ENCODE measurements at places on chromosomes 5 and 9.
A peak's percentile ranks its signal among the peaks of the same experiment; 100 is the strongest.

DNA sequence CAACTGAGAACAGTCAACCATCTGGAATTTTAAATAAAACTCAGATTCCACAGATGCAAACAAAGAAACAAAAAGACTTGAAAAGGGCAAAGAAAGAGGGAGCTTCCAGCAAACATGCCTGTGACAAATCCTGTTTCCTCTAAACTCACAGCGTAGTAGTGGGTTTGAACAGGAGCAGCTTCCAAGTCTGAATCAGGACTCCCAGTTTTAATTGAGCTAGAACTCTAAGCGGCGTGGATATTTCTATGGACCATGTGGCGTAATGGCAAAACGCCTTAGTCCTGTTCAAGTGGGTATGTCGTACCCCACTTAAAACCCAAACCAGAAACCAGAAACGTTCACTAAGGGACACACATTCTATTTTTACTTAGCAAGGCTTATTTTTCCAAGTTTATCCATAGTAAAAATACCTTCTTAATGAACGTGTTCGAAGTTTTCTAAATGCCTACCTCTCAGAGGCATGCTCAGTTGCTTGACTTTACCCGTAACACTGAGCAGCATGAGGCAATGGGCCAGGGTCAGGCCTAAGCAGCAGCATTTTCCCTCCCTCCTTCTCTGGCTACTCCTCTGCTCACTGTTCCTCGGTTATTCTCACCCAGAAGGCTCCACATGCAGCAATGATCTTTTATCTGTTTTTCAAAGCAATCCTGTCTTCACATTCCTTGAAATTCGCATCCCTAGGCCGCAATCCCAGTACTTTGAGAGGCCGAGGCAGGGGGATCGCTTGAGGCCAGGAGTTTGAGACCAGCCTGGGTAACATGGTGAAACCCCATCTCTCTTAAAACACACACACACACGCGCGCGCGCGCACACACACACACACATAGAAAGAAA is 77.9 kb downstream of the FNBP1 start:
- DNase-seq: no peak

- peak; percentile 3 for DNase-seq
These were observed 19.3 kb downstream of the SLC6A7 start for GRCh38 chr5:150209099-150209635.

GRCh38 chr5:57824047-57824446 is 341.4 kb upstream of the ACTBL2 start:
- DNase-seq: no peak

DNA sequence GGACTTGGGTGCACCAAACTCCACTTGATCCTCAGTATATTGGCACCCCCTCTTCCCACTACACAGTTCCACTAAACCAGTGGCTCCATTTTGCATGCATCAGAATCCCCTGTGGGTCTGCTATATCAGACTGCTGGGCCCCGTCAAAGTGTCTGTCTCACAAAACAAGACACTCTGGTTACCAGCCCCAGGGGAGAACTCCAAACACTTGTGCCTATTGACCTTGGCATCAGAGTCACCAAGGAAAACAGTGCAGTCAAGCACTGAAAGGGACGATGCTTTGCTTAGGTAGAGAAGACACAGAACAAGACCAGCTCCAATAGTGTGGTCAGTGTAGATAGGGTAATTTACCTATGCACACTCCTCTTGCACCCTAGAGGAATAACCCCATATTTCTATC is 205.8 kb upstream of the RAI14 start:
- DNase-seq: no peak

DNA sequence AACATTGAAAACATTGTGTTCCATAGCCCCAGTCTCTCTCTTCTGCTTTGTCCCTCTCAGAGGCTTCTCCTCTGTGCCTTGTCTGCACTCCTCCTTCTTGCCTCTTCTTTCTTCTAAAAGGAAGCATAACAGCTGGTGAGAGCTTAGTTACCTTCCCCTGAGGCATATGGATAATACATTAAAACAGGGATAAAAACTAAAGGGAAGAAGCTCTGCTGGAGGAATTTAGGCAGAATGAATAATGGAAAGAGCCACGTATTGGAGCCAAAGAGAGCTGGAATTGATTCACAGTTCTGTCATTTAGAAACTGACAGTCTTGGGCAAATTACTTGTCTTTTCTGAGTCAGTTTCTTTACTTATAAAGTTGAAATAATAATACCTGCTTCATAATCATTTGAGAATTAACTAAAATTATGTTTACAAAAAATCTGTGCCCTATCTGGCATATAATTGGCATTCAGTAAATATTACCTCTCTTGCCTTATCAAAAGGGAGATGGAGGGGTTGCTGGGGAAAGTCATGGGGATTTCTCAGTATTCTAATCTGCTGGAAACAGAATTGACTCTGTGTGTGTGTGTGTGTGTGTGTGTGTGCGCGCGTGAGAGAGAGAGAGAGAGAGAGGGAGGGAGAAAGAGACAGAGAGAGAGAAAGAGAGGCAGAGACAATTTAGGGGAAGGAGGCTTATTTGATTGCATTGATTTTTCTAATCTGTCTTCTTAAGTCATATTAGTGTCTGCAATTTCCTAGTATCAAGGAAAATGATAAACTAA is 20.2 kb downstream of the ZNF474 start:
- no peak for DNase-seq

DNA sequence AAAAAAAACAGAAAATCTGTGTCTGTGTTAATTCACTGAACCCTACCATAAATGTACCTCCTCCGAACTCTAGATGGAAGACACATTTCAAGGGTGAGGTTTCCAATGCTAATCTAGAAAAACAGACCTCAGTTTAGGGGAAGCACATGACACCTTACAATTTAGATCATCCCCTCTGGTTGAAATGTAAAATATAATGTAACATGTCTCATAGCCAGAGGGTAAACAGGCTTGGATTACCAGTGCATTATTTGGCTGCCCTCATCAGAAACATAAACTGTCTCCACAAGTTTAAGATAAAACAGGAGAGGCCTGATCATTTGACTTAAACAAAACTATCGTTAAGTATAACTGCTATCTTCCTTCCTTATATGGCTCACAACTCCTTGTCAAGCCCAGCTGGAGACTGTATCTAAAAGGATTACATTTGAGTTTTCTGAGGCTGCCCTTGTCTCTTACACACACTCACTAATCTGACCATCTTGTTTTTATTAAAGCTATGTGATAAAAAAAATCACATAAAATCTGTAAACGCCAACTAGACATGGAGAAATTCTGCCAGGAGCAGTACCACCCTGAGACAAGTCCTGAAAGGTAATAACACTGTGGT is 105.7 kb downstream of the LURAP1L start:
- DNase-seq: no peak

DNA sequence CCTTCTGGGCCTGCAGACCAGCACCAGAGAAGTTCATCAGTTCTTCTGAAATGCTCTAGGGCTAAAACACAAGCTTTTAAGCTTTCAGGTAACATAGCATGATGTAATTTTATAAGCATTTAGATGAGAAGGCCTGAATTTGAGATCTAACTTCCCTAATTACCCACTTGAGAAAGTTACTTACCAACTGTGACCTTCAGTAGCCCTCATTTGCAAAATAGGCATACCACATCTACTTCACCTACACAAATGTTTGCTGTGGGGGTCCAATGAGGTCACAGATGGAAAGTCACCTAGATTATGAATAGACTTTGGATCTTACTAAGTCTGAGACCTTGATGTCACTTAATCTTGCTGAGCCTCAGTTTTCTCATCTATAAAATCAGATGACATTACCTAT is 36.5 kb downstream of the FBXO10 start:
- DNase-seq: no peak

GRCh38 chr5:155008669-155009068 is 4.9 kb upstream of the KIF4B start:
- DNase-seq: no peak

GRCh38 chr5:180689071-180689694 is 39.8 kb upstream of the FLT4 start:
- DNase-seq: peak; percentile 69

- no peak for DNase-seq
These were observed 155.2 kb upstream of the PHYKPL start for GRCh38 chr5:178387856-178388190.

- DNase-seq: no peak
These were observed 7.2 kb downstream of the SNAPC4 start for GRCh38 chr9:136392538-136393449.

DNA sequence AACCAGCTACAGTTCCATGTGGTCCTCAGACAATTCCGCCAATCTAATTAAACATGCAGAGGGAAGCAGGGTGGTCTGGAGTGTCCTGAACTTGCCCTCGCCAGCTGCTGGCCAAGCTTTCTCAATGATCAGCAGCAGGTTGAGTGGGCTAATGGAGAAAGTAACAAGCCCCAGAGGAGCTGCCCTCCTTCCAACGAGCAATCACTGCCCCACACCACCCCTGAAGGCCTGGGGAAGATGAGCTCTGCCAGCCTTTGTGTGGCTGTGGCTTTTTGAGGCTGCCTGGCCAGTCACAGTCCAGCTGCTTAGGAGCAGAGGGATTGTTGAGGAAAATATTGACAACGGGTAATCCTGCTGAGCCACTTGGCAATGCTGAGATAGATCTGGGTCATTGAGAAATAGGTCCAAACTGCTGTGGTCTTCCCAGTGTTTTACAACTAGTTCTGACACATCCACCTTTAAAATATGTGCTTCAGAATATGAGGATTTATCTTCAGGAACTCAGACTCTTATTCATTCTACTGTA is 107.3 kb downstream of the CD180 start:
- DNase-seq: no peak

DNA sequence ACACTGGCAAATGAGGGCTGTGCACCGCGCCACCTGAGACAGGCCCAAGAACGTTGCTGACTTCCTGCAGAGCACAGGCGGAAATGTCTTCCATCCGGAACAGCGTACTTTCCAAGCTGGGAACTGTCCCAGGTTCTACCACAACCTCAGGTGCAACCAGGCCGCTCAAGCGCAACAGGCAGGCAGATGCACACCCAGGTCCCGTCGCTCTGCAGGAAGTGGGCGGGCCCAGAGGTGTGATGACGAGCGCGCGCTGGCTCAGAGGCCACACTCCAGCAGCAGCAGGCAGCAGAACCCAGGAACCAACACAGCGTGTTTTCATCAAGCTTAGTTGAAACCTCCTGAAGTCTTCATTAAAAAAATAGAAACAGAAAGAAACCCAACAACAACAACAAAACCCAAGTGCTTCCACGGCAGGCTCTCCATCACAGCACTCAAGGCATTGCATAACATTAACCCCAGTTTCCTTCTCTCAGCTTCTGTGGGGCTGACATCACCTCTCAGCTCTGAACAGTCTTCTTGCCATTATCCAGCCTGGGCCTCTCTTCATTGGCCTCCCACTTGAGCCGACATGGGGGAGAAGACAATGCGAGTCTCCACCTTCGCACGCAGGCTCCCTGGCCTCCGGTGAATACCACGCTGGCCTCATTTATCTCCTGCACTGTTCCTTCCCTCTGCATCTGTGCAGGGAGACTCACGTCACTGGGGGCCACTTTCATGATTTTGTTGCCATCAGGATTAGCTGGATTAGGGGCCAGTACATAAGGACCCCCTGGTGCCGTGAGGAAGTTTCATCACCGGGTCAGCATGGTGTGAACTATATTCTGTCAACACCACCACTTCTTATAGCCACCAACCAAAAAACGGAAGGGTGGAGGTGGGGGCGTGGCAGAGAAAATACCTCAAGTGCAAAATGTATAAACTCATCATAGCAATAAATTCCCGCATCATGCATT is 22.1 kb downstream of the PTCH1 start:
- DNase-seq: peak; percentile 88

DNA sequence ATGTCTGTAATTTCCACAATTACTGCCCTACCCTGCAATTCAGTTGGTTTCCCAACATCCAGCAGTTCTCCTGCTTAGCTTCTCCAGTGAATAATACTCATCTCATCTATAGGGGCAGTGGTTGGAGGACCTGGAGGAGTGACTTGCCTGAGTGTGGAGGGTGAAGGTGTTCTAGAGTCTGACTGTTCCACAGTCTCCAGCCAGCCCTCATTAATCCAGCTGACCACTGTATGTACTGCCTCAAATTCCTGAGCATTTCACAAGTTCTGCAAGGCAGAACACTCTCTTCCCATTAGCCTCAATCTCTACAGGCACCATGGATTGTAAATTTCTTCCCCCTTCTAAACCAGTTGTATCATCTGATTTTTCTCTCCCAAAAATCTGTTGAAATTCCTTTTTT is 147.4 kb upstream of the NFIL3 start:
- no peak for DNase-seq

DNA sequence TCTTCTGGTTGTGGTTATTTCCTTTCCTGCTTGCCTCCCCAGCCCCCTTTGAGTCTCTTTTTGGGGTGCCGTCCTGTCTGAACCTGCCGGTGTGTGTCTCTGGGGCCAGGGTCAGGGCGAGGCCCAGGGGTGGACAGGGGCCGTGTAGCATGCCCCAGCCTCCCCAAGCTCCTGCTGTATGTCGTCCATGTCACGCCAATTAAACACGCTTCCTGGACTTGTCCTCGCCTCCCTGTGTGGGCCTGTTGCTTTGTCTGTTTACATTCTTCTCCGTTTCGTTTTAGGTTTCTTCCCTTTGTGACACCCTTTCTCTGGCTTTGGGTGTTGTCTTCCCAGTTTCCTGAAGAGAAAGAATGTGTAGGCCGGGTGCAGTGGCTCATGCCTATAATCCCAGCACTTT is 28.5 kb upstream of the HMCN2 start:
- DNase-seq: no peak

GRCh38 chr5:43121913-43122484 is 1.3 kb downstream of the ZNF131 start:
- no peak for DNase-seq

- DNase-seq: no peak
These were observed 46.5 kb downstream of the STOM start for GRCh38 chr9:121323449-121324151.

GRCh38 chr9:114450833-114451706 is 54.2 kb downstream of the WHRN start:
- DNase-seq: no peak

Data from CD4-positive, alpha-beta T cell treated with Interleukin-6 for 4 hours (primary cell).